SK-N-DZ (cell line): ENCODE measurements at places on chromosomes 7 and 10.

DNA sequence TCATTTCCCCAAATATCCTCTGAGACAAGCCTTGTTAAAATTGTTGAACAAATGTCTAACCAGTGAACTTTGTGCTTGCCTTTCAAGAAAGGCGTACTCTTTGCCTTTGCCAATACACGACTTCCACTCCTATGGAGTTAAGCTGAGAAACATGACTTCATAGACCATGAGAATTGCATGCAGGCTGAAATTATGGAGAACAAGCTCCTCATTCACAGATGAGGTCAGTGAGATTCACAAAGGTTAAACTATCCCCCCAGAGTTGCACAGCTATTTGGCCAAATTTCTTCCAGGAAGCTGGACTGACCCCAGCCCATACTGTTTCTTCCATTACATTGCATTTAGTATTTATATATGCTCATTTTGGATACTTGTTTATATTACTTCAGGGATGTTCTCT is 221.4 kb upstream of the SEMA3C start:
- DNase-seq, result no peak

GRCh38 chr7:32335107-32335506 is 155.1 kb downstream of the LSM5 start:
- no peak for DNase-seq

DNA sequence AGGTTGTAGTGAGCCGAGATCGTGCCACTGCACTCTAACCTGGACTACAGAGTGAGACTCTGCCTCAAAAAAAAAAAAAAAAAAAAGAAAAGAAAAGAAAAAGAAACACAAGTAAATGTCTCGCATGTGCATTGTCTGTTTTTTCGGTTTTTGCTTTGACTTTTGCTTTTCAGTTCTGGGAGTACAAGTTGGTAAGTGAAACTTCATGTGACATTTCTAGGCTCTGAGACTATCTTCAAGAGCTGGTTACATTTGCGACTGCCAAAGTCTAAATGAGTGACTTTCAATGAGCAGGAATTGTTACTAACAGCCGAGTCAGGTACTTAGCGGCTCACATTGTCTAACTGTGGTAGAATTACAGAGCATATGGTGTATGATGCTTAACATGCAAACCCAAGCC is 107.0 kb upstream of the CELF2 start:
- DNase-seq, result no peak

DNA sequence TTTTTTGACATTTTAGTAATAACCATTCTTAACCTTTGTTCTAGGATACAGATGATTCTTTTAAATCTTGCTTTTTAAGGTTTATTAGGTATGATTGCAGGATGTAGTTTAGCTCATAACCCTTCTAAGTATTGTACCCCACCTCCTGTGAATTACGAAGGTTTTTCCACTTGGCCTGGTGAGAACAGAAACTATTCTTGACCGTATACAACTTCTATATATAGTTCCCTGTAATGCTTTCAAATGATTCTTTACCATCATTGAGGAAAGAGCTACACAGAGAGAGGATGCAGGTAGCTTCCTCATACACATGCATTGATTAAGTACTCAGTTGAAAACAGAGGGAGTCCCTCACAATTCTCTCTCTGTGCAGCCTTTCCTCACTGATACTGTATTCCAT is 86.3 kb downstream of the PALS2 start:
- DNase-seq, result no peak

GRCh38 chr10:45428611-45429510 is 54.8 kb downstream of the ALOX5 start:
- no peak for DNase-seq

DNA sequence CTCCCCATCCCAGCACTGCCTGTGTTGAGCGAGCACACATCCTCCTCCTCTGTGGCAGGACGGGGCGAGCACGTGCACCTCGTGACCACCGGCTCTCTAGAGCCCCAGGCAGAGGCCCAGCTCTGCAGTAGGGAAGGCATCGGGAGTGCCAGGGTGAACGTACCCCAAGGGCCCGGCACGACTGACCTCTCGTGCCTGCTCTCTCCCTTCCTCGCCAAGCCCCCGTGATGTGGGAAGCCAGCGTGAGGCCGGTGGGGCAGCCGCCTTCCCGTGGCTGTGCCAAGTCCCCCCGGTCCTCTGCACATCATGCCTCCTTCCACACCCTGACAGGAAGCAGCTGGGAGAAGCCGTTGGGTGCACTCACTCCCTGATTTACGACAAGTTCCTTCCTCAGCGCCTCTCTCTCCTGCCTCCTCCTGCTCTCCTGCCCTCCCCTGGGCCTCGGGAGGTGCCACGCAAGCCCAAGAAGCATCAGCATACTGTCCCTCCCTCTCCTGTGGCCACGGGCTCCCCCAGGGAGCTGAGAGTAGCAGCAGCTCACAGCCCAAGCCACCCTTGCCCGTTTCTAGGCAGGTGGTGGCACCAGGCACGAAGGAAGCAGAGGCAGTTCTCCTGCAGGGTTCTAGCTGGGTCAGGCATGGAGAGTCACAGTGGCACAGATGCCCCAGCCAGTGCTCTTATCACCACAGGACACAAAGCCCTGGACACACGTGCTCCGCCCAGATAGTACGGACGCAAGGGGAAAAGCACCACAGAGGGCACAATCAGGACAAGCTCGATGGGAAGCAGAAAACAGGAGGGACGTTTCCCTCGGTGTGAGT is 47.0 kb downstream of the AMZ1 start:
- DNase-seq, result no peak

GRCh38 chr10:74177140-74177677 is 26.2 kb downstream of the ADK start:
- DNase-seq, result no peak

DNA sequence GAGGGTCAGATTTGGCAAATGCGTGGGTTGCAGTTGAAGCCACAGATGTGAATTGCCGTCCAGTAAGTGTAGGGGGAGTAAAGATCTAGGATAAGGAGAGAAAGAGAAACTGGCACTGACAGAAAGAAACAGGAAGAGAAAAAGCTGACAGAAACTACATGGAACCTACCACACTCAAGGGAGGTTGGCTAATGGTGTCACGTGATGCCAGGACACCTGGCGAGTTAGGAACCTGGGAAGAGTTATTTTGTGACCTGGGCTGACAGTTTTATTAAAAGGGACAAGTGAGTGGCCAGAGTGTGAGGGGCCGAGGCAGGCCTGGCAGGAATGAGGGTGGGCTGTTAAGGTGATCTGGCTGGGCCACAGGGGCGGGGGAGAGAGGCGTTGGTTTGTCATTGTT is 188.7 kb downstream of the ADARB2 start:
- DNase-seq, result no peak

DNA sequence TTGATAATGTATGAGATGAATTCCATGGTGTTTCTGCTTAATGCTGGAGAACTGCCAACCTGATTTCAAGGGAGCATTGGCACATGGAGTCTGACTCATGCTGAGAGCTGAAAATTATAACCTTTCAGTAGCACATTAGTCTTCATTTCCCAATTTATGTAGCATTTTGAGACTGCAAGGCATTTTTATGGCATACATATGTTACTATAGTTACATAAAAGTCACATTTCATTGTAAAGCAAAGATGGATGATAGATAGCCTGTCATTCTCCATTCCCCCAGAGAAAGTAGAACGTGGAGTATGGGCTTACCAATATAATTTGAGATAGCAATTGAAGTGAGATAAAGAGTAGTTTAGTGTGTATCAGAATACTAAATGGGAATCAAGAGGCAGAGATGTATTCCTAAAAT is 103.1 kb downstream of the SLC16A9 start:
- no peak for DNase-seq

DNA sequence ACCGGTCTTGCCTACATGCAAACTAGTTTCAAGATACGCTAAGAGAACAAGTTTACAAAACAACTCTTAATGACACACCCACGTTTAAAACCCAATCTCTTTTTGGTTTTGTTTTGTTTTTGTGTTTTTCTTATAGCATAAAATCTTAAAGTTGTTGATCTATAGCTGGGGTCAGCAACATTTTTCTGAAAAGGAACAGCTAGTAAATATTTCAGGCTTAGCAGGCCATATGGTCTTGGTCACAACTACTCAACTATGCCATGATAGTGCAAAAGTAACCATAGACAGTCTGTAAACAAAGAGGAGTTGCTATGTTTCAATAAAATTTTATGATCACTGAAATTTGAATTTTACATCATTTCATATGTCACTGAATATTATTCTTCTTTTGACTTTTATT is 327.4 kb downstream of the AGMO start:
- DNase-seq, result no peak

DNA sequence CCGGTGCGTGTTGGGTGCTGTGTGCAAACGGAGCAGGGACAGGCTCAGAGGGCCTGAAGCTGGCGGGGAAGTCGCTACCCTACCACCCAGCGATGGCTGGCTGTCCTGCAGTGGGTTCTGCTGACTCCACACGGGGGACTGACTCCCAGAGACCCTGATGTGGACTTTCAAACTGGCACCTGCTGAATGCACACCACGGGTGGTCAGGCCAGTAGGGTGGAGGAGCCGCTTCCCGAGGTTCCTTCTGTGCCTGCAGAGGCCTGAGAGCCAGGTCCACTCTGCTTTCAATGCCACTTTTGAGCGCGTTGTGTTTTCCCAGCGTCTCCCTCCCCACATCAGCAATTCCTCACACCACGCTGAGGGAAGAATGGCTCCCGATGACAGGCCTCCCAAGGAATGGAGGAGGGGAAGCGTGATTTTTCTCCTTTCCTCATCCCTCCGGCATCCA is 135.3 kb downstream of the ADARB2 start:
- DNase-seq, result no peak

DNA sequence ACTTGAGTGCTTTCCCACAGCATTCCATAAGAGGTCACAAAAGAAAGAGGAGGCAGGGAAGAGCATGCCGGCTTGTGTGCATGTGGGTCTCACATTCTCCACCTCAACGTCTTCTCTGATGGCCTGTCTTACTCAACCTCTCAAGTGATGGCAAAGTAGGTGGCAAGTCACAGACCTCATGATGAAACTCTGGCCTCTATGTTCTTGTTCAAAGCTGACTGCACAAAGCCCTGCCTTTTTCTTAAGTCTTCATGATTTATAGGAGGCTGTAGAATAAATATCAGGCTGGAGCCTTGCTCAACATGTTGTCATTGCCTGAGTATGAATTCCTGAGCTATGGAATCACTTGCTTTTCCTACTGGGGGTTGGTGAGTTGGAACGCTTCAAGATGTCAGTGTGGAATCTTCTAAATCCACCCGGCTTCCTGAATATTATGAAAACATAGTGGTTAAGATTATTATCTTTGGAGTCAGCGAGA is 213.6 kb upstream of the INHBA start:
- DNase-seq, result no peak

DNA sequence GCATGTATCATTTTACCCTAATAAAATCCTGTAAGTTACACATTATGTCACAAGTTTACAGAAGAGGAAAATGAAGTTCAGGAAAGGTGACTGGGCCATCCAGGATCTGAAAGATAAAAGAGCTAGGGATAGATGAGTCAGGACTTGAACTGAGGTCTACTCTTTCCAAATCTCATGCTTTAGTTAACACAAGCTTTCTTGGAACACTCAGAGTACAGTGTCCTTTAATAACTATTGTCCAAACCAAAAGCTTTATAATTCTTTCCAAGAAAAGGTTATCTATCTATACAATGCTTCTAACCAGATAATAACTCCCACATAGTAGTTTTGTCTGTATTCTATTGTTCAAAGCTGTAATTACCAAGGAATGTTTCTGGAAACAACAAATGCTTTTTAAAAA is 164.6 kb downstream of the LRRN3 start:
- DNase-seq, result no peak

DNA sequence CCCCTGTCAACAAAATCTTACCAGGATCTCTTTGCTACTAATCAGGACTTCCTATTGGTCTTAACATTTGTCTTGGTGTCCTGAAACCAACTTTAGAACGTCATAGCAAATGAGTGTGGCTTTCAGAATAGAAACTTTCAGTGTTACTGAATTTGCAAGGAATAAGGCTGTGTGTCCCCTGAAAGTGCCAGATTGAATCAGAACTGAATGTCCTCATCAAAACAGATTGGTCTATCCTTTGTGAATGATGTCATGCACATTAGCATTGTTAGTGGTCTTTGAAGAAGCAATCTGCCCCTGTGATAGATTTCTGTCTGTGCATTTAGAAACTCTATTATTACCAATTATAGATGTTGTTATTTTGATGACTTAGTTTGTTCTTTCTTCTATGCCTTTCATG is 119.9 kb downstream of the AGMO start:
- DNase-seq, result no peak

GRCh38 chr10:61628875-61629513 is 33.7 kb upstream of the CABCOCO1 start:
- no peak for DNase-seq

DNA sequence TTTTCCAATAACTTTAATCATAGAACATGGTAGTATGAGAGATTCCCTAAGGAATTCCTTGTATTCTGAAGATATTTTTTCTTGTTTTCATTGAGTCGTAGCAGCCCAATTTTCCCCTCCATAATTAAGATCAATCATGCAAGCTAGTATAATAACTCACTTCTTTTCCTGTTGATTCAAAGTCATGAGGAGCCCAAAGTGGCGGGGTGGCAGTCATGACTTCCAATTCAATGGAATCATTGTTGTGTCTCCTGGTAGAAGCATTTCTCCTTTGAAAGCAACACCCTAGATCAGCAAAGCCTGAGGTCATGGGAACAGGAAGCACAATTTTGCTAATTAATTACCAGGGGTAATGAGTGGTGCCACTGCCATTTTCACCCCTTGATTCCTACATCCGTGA is 77.6 kb upstream of the MAGI2 start:
- DNase-seq, result no peak

DNA sequence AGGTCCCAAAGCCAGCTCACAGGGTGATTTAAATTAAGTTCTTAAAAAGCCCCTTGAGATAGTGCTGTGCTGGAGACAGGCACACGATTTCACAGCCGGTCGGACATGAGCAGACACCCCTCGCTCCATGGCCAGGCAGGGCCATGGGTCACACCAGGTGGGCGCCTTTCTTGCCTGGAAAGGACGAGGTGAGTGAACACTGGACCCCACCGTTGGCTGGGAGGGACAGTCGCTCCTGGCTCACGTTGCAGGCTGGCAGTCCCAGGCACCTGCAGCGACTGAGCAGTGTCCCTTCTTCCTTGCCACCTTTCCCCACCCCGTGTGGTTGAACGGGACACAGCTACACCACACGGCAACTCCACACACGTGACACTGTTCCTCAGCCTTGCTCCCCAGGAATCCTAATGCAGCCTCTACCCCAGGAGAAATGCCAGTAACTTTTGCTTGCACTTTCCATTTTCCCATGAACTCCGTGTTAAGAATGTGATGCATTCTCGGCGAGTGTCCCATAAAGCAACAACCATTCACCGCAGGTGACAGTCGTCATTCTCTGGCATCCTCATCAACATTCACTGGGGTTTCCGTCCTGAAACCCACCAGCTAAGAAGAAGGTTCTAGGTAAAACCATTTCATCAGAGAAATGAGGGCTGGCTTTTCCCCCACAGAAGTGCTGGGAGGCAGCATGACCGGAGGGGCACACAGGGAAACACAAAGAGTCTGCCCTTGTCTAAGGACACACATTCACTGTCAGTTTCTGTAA is 217.4 kb downstream of the ZMYND11 start:
- no peak for DNase-seq

- peak; percentile 54 for DNase-seq
Observed at GRCh38 chr7:105655500-105656380, 74.4 kb upstream of the EFCAB10 start.

- no peak for DNase-seq
Observed at GRCh38 chr10:21715531-21716195, 181.6 kb downstream of the MLLT10 start.

- DNase-seq, result no peak
Observed at GRCh38 chr7:45617166-45617565, 43.0 kb downstream of the ADCY1 start.

GRCh38 chr7:92621561-92622023 is 31.4 kb upstream of the FAM133B start:
- DNase-seq, result no peak

GRCh38 chr7:39269034-39269433 is 291.3 kb downstream of the POU6F2 start:
- DNase-seq, result no peak
